AG10803 (cell line): ENCODE measurements at places on chromosomes 6 and 20.

GRCh38 chr6:108277831-108278230, 17.0 kb upstream of the SNX3 start:
- no peak for DNase-seq

- DNase-seq = no peak
These were observed 40.5 kb upstream of the GATA5 start for GRCh38 chr20:62516338-62516737.

DNA sequence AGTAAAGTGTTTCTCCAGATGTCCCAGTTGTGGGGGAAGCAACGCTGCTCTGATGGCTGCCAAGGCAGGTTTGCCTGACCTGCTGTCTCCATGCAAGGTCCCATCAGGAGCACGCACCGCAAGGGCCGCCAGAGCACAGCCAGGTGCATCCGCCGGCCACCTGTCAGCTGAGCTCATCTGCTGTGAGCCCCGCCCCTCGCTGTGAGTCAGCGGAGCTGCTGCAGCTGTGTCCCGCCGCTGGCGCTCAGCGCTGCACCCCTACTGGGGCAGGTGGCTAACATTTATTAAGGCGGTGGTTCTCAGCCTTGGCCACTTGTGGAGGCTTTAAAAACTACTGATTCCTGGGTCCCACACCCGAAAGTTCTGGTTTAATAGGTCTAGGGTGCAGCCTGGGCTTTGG, 225.7 kb downstream of the UST start:
- no peak for DNase-seq

GRCh38 chr6:2819978-2820377, 21.7 kb downstream of the SERPINB1 start:
- no peak for DNase-seq

DNA sequence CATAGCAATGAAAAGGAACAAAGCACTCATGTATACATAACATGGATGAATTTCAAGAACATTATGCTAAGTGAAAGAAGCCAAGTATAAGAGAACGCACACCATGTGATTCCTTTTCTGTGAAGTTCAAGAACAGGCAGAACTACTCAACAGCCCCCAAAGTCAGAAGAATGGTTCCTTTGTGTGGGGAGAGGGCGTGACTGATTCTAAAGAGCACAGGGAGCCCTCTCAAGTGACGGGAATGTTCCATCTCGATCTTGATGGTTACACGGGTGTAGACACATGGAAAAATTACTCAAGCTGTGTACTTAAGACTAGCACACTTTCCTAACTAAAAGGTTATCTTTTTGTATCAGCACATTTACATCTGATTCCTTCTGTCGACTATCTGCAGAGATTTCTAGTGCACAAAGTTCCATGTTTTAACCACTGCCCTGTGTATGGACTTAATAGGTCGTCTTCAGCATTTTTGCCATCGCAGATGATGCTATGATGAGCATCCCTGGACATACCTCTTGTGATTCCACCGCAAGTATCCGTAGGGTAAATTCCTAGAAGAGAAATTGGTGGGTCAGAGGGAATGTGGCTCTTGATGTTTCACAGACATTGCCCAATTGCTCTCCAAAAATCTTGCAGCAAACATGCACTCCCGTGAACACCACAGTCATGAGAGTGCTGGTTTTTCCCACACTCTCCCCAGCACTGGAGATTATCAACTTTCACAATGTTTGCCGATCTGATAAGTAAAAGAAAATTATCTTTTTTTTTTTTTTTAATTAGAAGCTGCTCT, 279.3 kb downstream of the BMP7 start:
- no peak for DNase-seq

GRCh38 chr20:8796088-8796660, 272.7 kb upstream of the PLCB4 start:
- peak; percentile 72 for DNase-seq

GRCh38 chr6:163030980-163031379, 303.2 kb downstream of the PACRG start:
- DNase-seq = no peak

- peak; percentile 43 for DNase-seq
These were observed 155.1 kb upstream of the MLIP start for GRCh38 chr6:53956068-53956711.

GRCh38 chr6:16673011-16673797, 88.1 kb downstream of the ATXN1 start:
- no peak for DNase-seq

DNA sequence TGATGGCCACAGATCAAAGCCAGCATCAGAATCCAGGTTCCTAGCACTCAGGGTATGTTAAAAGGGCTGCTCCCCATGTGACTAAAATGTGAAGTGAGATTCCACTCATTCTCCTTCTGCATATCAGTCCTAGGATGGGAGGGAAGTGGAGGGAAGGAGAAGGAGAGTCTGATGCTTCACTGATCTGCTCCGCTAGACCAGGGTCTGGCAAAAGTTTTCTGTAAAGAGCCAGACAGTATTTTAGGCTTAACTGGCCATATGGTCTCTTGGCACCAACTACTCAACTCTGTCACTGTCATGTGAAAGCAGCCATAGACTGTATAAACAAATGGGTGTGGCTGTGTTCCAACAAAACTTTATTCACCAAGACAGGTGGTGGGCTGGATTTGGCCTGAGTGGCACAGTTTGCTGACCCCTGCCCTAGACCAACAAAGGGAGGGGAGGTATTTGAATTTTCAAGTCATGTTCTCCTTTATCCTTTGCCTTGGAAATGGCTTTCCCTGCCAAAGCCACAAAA, 22.6 kb downstream of the GHRH start:
- DNase-seq = peak; percentile 28

- DNase-seq = peak; percentile 0
These were observed 497.8 kb upstream of the ARID1B start for GRCh38 chr6:156279261-156279969.

DNA sequence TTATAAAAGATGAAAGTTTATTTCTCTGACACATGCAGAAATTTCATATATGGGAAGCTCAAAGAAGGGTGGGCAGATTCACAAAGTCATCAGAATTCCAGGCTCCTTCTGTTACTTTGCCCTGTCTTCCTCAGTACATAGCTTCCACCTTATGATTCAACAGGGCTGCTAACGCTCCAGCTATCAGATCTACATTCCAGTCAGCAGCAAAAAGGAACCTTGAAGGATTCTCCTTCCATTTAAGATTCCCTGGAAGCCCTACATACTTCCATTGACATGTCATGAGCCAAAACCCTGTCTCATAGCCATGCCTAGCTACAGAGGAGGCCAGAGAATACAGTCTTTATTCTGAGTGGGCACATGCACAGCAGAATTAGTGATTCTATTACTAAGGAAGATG, 103.3 kb downstream of the NCR2 start:
- no peak for DNase-seq

DNA sequence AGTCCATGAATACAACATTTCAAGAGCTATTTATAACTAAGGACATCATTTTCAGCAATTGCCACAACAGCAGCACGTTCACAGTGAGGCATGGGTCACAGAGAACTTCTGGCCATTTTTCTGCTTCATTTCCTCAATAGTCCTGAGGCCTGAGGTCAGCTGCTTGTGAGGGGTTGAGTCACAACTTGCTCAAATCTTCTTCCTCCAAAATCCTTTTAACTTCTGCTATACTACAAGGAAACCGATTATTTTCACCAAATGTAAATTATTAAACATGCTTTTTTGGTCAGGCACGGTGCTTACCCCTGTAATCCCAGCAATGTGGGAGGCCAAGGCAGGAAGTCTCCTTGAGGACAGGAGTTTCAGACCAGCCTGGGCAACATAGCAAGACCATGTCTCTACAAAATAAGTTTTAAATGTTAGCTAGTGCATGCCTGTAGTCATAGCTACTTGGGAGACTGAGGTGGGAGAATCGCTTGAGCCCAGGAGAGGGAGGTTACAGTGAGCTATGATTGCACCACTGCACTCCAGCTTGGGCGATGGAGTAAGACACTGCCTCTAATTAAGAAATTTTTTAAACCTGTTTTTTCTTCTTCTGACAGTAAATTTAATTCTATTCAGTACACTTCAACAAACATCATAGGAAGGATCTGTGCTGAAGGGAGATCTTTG, 11.1 kb upstream of the SLC16A10 start:
- no peak for DNase-seq

- DNase-seq = no peak
These were observed 167.1 kb upstream of the FBXL4 start for GRCh38 chr6:99114769-99115406.

DNA sequence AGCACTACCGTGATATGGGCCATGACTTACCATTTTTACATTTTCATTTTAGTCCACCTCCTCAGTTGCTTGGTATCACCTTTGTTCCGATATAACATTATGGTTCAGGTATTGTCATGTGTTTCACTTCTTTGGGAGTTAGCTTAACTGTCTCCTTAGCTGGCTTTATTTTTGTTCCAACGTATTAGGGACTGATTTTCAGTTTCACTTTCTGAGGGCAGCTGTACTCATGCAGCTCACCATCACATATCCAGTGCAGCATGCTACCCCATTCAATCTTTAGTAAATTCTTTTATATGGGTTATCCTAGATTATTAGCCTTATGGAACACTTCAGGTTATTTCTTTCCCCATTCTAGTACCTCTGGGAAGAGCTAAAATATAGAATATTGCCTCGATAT, 362.2 kb upstream of the IRAK1BP1 start:
- DNase-seq = no peak

- no peak for DNase-seq
These were observed 23.7 kb upstream of the TAF4 start for GRCh38 chr20:62089393-62089792.

DNA sequence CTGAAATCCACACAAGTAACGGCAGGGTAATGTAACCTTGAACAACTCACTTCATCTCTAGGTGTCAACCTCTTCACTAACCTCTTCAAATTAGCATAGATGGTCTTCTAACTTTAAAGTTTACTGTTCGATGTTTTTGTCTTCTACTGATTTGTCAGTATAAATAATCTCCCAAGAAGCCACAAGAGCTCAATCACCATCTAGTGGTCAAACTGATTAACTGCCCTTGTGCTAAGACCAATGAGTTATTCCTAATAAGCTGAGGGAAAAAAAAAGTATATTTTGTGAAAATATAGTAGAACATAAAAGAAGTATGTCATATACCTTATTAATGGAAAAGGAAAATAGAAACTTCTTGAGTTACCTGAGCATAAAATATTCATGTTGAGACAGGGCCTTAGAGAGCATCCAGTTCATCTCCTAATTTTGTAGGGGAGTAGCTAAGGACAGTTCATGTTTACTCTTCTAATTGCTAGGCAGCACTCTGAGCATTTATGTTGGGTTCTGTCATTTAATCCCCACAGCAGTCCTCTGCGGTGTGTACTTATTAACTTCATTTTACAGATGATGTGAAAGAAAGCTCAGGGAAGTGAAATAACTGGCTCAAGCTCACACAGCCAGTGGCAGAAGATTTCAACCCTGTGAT, 317.1 kb downstream of the ESR1 start:
- peak; percentile 74 for DNase-seq

DNA sequence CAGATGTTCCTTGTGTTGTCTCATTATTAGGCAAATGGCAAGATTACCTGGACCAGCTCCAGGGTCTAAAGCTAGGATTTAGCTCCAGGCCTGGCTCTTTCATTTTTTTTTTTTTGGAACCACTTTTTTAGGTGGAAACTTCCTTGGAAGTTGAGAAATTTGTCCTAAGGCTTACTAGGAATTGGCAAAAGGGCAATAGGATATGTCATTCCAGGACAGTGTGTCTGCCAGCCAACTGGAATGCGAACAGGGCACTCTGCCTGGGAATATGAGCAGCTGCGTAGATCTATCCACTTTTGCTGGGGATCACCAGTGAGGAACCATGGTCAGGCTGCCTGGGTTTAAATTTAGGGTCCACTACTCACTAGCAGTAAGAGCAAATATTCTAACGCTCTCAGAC, 304.0 kb downstream of the TSHZ2 start:
- DNase-seq = peak; percentile 31

GRCh38 chr6:45951321-45952167, 64.1 kb downstream of the CLIC5 start:
- DNase-seq = peak; percentile 25

- DNase-seq = no peak
These were observed 168.3 kb upstream of the ECI2 start for GRCh38 chr6:4303638-4304037.
